ENCODE measurements at places on chromosomes 6 and 20.

GRCh38 chr6:33610067-33610466 lies 11.1 kb upstream of the ITPR3 start:
- no peak for DNase-seq

- DNase-seq: no peak
These were observed 53.1 kb downstream of the PREX1 start for GRCh38 chr20:48774696-48775095.

DNA sequence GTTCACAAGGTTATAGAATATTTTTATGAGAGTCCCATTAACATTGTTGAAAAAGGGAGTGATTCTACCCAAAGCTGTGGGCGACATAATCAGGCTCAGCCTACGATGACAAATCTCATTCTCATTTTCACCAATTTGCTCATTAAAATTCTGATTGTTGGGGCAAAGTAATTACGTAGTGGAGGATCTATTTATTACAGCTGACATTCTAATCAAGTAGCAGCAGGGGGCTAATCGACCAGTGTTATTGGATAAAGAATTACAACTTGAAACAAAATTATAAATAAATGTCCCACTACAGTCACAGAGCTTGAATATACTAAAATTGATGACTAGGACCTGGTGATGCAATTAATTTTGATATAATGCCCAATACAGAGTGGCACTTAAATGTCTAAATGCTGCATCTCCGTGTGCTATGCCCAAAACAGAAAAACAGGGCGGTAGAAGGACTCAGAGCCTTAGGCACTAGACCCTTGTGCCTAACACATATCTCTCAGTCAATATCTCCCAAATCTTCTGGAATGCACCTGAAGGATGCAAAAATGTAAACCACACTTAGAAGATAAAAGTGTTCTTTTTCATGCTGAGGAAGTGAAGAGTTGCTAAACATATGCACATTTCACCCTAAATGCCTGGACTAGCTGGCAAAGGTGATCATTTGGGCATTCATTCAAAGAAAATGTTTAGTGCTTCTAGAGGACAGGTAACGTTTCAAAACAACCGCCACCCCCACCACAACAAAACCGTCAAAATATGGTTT lies 88.3 kb downstream of the CD24 start:
- DNase-seq: no peak

DNA sequence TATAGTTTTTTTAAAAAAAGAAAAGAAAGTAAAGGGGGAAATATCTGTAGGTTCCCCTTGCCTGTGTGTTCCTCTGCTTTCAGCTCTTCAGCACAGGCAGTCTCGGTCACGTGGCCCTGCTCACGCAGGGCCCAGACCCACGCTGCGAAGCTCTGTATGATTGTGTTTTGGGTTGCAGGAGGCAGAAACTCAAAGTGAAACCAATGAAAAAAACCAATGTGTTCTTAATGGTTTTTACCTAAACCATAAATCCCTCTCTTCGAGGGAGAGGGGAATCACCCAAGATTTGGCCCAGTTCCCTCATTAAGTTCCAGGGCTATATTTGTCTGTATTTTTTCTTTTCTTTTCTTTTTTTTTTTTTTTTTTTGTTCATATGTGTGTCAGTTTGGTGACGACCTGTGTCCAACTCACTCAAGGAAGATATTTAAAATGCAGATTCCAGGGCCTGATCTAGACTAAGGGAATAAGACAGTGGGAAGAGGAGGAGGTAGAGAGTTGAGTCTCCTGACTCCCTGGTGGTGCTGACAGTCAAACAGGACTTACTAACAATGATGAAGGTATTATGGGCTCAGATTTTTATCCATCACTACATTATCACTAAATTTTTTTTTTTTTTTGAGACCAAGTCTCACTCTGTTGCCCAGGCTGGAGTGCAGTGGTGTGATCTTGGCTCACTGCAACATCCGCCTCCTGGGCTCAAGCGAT lies 33.8 kb upstream of the RREB1 start:
- DNase-seq: peak; percentile 48

- DNase-seq: no peak
These were observed 21.9 kb downstream of the FAM217A start for GRCh38 chr6:4057036-4057435.

DNA sequence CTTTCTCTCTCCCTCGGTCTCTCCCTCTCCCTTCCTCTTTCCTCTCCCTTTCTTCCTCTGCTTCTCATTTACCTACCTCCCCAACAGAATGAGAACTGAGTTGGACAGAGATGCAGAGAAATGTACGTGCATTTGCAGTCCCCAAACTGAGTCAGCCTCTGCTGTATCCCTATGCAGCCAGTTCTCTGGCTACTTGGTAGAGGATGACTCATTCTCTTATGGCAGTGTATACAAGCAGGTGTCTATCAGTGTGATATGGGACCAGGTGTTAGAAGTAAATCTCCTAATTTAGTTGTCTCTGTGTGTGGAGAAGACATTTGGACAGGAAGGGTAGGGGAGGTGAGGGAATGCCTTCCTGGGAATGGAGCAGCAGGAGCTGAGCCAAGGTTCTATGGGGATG lies 470.8 kb downstream of the CD109 start:
- DNase-seq: no peak

GRCh38 chr20:40703975-40704530 lies 15.0 kb upstream of the MAFB start:
- no peak for DNase-seq

DNA sequence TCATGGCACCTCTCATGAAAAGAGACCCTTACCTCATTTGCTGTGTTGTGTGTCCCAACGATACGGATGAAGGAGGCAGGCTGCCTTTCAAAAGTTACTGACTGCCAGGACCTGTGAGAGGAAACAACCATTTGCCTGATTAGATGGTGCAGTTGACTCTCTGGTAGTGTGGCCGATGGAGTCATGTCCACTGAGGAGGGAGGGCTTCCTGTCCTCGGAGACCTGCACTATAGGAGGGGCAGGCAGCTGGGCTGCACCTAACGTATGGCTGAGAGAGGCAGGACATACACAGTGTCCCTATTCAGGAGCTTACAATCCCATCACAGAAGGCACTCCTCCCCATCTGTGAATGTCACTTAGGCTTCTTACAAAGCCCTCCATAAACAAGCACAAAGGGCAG lies 373.0 kb downstream of the ZFAND3 start:
- no peak for DNase-seq

GRCh38 chr6:168468045-168468444 lies 27.1 kb downstream of the SMOC2 start:
- no peak for DNase-seq

GRCh38 chr6:44390158-44390683 lies 2.7 kb downstream of the CDC5L start:
- no peak for DNase-seq
